SK-N-SH (cell line): ENCODE measurements at places on chromosomes 2 and 18. TPM values are rescaled to one million over a fixed set of nuclear protein-coding genes. Genes with fewer than 3 reads are reported as not detected.

Gene CCDC85A
- polyA plus RNA-seq: 48.7 and 49.9 TPM in 2 replicates

Gene UGT1A1
- not detected in 2 replicates for polyA plus RNA-seq

- H3K4me1 ChIP-seq: no peaks in the 10 kb centered on the region
- H3K36me3 ChIP-seq: no peaks in the 10 kb centered on the region
These were observed 30.2 kb upstream of the MAPRE2 start for GRCh38 chr18:35010993-35011392.

Gene CFAP221
- polyA plus RNA-seq: 0.12 and 0.15 TPM in 2 replicates

GRCh38 chr2:167862782-167863181, 384.6 kb downstream of the STK39 start:
- H3K27me3 ChIP-seq: no peaks in the 10 kb centered on the region
- no peaks in the 10 kb centered on the region for H3K36me3 ChIP-seq
- H3K4me3 ChIP-seq: no peak overlapping the region

Gene SNED1
- polyA plus RNA-seq: 0.03 TPM in 2 replicates

Gene PDCD1
- polyA plus RNA-seq: not detected in 2 replicates

GRCh38 chr2:152581360-152581759, 135.9 kb downstream of the PRPF40A start:
- no peaks in the 10 kb centered on the region for H3K27me3 ChIP-seq
- no peak overlapping the region for H3K4me3 ChIP-seq
- H3K27ac ChIP-seq: no peak overlapping the region

GRCh38 chr2:25586726-25587144, 86.6 kb downstream of the DTNB start:
- no peaks in the 10 kb centered on the region for H3K36me3 ChIP-seq
- H3K27me3 ChIP-seq: no peaks in the 10 kb centered on the region

DNA sequence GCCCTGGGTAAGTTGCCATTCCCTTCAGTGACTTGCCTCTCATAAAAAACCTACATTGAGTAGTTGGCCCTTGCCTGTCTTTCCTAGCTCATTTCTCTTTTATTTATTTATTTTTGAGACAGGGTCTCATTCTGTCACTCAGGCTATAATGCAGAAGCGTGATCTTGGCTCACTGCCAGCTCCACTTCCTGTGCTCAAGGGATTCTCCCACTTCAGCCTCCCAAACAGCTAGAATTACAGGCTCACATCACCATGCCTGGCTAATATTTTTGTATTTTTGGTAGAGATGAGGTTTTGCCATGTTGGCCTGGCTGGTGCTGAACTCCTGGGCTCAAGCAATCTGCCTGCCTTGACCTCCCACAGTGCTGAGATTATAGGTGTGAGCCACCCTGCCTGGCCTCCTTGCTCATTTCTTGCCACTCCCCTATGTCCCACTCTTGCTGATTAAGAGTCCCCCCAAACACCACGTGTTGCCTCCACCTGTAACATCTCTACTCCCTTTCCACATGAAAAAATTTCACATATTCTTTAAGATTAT, 12.6 kb downstream of the EVA1A start:
- H3K36me3 ChIP-seq: peaks cover 29% of the 10 kb centered on the region
- peak overlapping the region; percentile 72 for H3K27ac ChIP-seq
- no peak for DNase-seq
- H3K4me3 ChIP-seq: no peak overlapping the region
- no peaks in the 10 kb centered on the region for H3K27me3 ChIP-seq
- H3K4me1 ChIP-seq: peaks cover 15% of the 10 kb centered on the region; the same call in 1 of the 2 replicates
